ENCODE measurements at places on chromosomes 7 and 10. TPM values are rescaled to one million over a fixed set of nuclear protein-coding genes. Genes with fewer than 3 reads are reported as not detected.

- no peak for DNase-seq
Measured at GRCh38 chr7:100141555-100141949, 7.2 kb upstream of the LAMTOR4 start.

DNA sequence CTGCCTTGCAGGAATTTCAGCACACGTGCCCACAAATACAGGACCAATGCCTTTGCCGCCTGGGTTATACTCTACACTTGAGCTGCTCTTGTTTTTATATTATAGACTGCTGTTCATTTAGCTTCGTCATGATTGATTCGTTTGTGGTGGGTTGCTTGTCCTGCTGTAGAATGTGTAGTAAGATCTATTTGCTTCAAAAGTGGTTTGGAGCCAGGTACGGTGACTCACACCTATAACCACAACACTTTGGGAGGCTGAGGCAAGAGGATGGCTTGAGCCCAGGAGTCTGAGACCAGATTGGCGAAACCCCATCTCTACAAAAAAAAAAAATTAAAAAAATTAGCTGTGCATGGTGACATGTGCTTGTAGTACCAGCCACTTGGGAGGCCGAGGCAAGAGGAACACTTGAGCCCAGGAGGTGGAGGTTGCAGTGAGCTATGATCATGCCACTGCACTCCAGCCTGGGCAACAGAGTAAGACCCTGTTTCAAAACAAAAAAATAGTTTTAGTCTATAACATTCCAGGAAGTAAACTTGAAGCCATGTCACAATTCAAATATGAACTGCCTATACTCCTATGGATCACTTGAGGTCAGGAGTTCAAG, 9.0 kb upstream of the RHBDD2 start:
- no peak for DNase-seq

DNA sequence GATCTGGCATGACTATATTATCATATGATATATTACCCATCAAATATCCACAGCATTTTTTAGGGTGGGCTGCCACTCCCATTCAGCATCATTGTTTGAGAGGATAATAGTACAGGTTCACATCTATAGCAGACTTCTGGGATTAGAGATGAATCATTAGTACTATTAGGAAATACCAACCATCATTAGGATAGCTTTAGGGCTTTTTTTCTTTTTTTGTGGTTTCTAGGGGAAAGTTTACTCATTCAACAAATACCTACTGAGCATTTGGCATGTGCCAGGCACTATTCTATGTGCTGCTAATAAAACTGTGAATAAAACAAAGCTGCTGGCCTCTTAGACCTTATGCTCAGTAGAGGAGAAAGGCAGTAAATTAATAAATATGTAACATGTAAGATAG, 40.6 kb downstream of the NHLRC2 start:
- DNase-seq: no peak

DNA sequence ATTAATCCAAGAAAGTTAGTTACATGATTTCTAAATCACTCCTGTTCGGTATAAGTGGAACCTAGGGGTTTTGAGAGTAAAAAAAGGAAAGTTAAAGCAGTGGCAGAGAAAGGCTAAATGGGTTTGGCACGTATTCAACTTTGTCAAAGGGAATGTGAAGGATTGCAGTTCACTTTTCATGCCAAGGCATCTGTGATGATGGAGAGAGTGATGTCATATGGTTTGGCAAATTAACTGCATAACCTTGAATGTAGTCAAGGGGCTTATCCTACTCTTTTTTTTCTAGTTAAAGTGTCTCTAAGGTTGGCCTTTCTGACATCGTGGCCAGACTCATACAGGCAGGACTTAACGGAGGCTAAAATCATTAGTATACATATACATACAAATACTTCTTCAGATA, 277.8 kb downstream of the EXOC4 start:
- DNase-seq: no peak

DNA sequence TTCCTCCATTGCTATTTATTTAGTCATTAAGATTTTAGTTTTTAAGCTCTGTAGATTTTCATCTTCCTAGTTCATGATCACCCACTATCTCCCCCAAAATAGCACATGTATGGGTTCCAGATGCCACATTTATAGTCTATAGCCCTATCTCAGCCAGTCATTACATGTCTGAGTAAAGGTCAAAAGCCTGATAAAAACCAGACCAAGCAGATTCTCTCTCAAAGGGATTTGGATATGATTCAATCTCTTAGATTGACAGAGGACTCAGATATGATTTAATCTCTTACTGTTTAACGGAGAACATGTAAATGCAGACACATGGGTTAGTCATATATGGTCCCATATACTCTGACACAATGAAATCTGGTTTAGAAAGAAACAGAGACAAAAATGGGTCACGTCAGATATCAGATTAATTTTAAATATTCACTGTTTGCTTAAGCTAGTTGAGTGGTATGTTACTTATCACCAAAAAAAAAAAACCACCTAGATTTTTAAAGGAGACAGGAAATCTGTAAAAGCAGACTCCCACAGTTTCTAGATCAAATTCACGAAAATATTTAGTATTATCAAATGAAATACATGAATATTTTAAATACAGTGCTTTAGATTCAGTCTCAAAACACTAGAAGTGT, 107.0 kb upstream of the LRRN3 start:
- no peak for DNase-seq

GRCh38 chr7:70016044-70016770, 417.9 kb downstream of the AUTS2 start:
- no peak for DNase-seq

- no peak for DNase-seq
Measured at GRCh38 chr7:106053109-106053508, 59.0 kb downstream of the SYPL1 start.

Gene PSTK
- total RNA-seq: 2.3 TPM

Gene NEUROD6
- total RNA-seq: not detected

Gene PON3
- total RNA-seq: 0.54 TPM

Gene GHRHR
- not detected for total RNA-seq

Gene ZNF853
- total RNA-seq: 14.2 TPM

Gene CUZD1
- total RNA-seq: 0.35 TPM
